Right cardiac atrium (tissue), 5 donors: ENCODE measurements at places on chromosomes 7 and 10.
A peak's percentile ranks its signal among the peaks of the same experiment; 100 is the strongest.

DNA sequence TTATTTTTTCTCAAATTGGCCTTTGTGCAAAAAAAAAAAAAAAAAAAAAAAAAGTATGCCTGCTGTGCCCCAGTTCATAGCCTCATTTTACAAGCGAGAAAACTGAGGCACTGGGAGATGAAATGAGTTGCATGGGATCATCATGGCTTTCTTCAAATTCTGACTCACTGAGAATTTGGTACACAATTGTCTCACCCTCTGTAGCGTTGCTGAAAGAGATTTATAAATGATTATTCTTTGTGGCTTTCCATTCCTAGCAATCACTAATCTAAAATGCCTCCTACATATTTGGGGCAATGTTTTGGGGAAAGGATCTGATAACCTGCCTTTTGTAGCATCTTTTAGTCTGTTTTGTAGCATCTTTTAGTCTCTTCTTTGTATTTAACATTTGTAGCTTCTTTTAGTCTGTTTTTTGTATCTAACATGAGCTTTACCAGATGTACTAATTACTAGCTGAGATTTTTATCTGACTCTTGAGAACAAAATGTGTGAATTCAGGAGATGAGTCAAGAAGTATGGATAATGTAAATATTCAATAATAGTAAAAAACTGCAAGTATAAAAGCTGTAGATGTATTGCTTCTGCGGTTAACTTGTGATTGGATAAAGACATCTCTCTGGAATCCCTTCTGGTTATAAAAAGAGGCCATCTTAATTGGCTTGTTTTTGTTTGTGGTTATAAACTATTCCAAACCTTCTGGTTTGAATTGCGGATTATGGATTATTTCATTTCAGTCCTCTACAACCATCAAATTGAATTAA, 161.4 kb downstream of the ARID5B start:
- DNase-seq, result no peak

DNA sequence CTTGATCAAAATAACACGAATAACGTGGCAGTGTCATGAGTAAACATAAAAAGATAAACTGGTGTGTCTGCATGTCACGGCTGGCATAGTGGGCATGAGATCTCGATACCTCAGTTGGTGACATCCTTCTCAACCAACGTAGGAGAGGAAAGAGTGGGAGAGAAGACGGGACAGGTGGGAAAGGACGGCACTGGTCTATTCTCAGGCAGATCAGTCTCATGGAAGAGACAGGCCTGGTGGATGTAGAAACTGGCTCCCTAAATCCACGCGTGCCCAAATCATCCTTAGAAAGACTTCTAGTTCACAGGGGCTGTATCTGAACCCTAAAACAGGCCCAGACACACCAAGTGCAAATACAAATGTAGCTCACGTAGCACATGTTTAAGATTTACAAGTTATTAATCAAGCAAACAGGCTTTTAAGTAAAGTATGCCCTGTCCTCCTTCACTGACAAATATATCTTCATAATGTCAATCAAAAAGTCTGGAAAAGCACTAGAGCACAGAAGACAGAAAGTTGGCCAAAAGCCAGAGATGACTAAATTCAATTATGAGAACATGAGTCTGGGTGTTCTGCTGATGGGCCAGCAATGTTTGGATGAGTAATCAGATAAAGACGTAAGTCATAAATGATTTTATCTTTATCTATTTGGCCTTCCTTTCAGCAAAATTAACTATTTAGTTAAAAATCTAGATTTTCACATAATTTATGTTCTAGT, 56.3 kb downstream of the SFMBT2 start:
- DNase-seq, result no peak

GRCh38 chr10:132098539-132099388, 33.0 kb downstream of the JAKMIP3 start:
- no peak for DNase-seq

DNA sequence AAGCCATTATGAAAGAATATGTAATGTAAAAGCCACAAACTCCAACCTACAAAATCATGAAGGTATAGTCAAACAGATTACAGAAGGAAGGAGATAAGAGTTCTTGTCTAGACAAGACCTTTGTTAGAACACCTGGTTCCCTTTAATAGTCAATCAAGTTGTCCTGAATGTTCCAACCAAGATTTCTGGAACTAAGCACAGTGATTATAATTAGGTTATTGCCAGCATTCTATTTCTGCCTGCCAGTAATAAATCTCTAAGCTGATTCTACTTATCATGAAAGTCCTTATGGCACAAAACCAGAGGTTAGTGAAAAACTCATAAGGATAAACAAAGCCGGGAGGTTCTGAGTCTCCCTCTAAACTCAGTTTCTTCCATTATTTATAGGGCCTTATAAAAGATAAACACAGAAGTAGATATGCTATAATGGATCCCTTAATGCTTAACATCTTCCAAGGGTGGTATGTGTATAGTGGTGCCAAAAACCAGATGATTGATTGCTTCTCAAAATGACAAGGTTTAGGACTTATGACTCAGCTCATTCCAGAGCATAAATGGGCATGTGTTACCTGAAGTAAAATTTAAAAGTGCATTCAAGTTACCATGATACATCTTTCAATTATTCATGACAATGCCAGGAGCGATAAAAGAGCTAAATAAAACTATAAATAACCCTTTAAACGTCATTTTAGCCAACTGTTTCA, 237.2 kb downstream of the CSTF2T start:
- DNase-seq, result no peak

DNA sequence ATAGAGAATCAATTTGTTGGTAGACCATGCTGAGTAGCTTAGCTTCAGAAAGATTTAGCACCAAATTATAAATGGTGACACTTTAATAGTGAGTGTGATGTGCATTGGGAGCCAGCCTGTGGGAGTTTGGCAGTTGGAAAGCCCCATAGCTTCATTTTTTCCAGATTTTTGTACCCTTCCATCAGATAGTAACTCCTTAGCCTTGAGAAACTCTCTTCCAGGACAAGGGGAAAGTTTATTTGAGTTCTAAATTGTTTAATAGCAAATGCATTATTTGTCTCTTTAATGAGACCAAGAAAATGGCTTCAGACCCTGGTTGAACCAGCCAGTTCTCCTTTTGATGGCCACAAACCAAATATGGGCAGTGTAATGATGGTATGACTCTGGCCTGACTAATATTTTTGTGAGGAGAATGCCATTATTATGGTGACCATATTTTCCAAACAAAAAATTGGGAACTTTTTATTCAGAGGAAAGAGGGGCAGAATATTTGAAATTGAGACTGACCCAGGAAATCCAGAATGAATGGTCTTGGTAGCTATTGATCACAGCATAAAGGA, 49.8 kb downstream of the PLCE1 start:
- DNase-seq, result no peak

GRCh38 chr7:133652547-133652946, 399.7 kb downstream of the EXOC4 start:
- DNase-seq, result no peak

- DNase-seq, result peak; percentile 35
Measured at GRCh38 chr7:116576350-116577319, 51.8 kb downstream of the CAV1 start.

DNA sequence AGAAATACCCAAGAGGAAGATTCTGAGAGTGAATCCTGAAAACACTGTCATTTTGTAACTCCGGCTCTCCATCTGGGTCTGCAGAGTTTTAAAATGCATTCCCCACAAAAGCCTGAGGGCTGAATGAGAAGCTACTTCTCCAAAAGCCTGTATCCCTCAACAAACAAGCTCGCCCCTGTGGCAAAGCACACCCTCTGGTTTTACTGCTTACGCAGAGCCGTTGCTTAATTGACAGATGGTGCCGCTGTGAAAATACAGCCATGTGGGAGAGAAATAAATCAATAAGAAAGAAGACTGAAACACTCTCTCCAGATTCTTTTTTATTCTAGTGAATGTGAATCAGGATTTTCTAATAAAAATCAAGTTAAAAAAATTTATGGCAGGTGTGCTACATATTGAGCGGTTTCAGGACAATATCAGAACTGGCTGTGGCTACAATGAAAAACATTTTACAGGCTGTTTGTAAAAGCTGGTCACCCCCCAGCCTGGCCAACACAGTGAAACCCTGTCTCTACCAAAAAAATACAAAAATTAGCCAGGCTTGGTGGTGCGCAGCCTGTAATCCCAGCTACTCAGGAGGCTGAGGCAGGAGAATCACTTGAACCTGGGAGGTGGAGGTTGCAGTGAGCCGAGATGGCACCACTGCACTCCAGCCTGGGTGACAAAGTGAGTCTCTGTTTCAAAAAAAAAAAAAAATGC, 32.5 kb downstream of the C7orf33 start:
- no peak for DNase-seq

DNA sequence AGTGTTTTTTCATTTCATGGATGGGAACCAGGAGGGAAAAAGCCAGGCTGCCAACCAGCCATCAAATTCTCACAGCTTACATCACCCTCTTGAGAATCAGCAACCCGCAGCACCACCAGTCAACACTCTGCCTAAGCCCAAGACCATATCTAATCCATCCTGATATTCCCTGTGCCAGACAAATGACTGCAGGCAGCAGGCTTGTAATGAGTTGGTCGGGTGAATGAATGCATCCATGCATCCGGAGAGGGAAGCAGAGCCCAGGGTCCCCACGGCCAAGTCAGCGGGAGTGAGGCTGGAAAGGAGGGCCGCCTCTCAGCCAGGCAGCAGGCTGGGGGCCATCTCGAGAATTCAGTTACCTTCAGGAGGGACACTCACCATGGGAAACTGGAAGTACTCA, 46.9 kb downstream of the SLIT1 start:
- DNase-seq, result no peak

- no peak for DNase-seq
Measured at GRCh38 chr7:35761871-35762677, 38.8 kb upstream of the SEPTIN7 start.

GRCh38 chr7:15781944-15782343, 95.5 kb upstream of the MEOX2 start:
- DNase-seq, result no peak

GRCh38 chr10:3193751-3194150, 21.2 kb upstream of the PITRM1 start:
- no peak for DNase-seq

DNA sequence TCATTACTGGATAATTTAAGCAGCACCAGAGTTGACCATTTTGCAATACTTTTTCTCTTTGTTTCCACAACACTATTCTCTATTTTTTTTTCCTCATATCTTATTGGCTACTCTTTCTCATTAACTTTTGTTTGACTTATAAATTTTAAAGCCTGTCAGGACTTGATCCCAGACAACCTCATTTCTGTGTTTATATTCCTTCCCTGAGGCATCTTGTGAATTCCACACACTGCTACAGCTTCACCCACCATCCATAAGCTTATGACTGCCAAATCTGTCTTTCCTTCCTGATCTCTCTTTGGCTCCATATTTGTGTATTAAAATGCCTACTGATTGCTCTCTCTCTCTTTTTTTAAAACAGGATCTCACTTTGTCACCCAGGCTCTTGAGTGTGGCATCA, 124.6 kb upstream of the MBL2 start:
- DNase-seq, result no peak

DNA sequence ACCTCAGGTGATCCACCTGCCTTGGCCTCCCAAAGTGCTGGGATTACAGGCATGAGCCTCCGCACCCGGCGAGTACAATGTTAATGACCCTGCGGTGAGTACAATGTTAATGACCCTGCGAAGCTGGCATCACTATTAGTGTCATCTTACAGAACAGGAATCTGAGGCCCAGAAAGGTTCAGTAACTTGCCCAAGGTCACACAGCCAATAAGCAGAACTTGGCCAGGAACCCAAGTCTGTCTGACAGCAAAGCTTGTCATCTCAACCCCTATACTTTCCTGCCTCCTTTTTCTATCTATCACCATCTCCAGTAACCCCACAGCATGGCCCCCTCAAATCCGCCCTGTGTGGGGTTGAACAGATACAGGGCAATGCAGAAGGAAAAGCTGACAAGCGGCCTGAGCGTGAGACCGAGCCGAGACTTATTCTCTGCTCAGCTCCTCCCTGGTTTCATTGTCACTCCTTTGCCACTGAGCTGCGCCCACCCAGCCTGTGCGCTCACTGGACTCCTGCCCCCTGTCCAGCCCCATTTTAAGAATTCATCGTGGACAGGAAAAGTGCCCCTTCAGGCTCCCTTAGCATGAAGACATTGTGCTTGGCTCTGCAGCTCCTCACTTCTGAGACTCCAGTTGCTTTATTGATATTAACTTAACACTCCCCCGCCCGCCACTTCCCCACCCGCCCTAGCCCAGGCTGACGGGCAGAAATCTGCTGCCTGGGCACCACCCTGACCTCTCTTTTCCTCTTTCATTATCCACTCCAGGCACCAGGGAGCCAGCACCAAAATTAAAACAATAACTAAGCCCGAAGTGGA, 58.1 kb upstream of the LBX1 start:
- DNase-seq, result no peak

DNA sequence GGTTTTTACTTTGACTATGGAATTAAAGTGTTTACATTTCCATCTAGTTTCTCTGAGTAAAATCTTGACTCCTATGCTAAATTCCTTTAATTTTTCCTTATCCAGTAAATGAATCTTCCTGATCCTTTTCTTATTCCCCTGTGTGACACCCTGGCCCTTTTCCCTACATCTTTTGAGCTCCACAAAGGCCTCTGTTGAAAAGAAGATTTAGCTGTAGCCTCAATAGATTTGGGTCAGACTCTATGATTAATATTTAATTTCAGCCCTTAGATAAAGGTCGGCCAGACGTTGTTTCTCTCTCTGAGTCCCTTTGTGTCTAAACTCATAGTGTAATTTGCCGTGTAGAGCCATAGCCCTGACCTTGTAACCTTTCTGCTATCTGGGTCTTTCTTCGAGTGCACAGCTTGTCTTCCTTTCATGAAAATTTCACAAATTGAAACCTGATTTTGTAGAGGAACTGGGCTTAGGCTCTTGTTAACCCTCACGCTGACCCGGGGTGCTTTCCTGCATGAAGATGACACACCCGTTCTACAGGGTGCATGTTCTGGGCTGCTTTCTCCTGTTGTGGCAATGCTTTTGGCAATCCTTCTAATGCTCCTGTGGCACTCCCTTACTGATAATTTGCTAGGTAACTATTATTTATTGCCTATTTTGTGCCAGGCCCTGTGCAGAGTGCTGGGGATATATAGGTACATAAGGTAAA, 21.2 kb downstream of the LSMEM1 start:
- DNase-seq, result no peak

- no peak for DNase-seq
Measured at GRCh38 chr10:95451568-95452524, 109.3 kb downstream of the SORBS1 start.

DNA sequence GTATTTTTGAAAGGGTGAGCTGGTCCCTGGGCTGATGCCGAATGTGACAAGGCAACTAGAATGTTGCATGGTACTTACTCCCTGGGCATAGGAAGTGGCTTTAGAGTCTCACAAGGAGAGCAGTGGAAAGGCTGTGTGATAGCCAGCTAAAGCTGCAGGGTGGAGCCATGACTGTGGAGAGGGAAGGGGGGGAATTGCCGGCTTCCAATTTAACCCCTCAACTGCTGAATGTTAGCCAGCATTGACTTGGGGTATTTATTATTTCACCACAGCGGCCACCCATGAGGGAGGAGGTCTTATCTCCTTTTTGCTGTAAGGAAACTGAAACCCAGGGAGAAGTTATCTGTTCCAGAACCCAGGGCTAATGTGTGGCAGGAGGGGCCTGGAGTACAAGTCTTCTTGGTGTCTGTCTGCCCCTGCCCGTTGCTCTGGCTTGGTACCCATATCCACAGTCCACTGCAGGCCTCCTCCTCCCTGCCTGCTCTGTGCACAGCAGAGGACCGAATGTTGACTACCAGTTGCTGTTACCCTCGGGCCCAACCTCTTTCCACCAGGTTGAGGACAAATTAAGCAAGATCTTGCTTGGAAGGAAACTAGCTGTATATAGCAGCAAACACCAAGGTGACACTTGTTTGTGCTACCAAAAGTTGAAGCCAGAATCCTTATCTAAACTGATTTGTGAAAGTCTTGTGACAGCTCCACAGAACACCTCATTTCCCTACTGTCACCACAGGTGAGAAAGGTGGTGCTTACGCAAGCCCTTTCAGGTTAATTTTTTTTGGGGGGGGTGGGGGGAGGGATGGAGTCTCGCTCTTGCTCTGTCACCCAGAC, 37.6 kb downstream of the WBP1L start:
- peak; percentile 45 for DNase-seq
